ENCODE measurements at places on chromosomes 12 and 14.

GRCh38 chr12:114974826-114975639 lies 291.1 kb upstream of the TBX3 start:
- no peak for DNase-seq

DNA sequence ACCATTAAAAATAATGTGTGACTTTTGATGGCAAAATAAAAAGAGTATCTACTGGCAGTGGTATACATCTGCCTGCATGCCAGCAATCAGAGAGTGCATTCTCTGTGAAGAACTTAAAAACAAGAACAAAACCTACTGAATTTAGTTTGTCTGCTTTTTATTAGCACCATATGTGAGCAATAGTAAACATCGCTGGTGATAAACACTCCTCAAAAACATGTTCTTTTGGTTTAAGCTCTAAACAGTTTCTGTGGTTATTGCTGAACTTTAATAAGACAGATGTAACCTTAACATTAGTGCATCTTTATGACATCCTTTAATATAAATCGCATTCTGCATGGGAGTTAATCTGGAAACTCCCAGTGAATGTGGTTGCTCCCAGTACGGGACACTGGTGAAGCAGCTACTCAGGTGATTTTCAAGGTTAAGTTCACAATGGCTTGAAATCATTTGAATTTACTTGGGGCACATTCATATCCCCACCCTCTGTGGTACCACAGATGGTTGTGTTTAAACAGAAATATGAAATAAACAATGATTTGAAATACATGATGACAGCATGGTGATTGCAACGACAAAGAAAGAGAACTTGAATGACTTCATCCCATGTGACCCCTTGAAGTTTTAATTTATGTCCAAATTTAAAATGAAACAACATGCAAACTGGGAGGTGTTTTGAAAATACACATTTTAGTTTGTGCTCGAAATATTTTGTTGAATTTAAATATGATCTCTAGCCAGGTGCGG lies 285.9 kb downstream of the FOXN3 start:
- DNase-seq: no peak

DNA sequence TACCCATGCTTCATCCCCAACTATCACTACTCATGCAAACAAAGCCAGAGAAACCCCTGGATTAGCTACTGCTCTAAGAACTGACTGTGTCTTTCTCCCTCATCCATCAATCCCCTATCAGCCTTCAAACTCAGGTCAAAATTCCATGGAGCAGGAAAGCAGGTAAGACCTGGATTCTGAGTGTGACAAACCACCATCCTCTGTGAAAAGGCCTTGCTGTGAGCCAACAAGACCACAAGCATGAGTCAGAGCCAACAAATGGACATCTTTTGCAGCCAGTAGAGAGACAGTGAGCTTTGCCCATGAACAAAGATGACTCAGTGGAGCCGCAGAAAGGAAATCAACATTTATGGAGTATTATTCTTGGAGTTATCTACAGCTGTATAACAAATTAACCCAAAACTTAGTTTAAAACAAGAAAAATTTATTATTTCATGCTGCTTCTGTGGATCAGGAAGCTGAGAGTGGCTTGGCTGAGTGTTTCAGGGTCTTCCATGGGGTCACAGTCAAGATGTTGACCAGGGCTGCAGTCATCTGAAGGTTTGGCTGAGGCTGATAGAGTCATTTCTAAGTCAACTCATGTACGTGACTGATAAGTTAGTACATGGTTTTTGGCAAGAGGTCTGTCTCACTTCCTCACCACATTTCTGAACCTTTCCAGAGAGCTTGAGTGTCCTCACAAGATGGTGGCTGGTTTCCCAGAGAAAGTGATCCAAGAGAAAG lies 61.1 kb downstream of the PITPNM2 start:
- peak; percentile 94 for DNase-seq

DNA sequence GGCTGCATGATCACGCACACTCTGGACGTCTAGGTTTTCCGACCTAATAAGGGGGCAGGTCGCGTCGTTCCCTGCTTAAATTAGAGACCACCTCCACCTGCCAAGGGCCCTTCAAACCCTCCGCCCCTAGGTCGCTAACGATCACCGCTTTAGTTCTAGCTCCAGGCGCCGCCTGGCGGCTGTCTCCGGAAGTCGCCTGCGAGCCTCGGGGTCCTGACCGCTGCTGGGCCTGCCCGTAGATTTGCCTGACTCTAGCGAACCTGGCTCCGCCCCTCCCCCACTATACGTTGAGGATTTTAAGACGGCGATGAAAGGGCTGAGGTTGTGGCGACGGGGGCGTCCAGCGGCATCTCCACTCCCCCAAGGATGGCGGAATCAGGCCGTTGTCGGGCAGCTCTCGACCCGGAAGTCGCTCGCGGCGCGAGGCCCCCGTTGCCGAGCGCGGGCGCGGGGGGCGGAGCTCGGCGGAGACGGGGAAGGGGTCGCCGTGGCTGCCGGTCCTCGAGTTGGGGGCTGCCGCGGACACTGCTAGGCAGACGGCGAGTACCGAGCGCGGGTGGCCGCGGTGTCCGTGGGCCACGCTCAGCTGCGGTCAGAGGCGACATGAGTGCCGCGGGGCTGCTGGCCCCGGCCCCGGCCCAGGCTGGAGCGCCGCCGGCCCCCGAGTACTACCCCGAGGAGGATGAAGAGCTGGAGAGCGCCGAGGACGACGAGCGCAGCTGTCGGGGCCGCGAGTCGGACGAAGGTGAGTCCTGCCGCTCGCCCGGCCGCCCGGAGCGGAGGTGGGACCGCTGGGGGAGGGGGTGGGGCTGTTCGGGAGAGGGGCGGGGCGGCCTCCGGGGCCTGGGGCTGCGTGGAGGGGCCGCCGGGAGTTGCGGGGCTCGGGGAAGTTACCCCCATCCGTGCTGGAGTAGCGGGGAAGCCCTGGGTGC lies at the start of gene SUDS3:
Gene SUDS3 (plus strand): TSS at position 467 of the 932 bp plus-strand sequence. CDS start 137 bp downstream, at position 604.
- peak; percentile 86 for DNase-seq

- no peak for DNase-seq
These were observed 99.1 kb downstream of the TBC1D30 start for GRCh38 chr12:64923536-64923935.

DNA sequence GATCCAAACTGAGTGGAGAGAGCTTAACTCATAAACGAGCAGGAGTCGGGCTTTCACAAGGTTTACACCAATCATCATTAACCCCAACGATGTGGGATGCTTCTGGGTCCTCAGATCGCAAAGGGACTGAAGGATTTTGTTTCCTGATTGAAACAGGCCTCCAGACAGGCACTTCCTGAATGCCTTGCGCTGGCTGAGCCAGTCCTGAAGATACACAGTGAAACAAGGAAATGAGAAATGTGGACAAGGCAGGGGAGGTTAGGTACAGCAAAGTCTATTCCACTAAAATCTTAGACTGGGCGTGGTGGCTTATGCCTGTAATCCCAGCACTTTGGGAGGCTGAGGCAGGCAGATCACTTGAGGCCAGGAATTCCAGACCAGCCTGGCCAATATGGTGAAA lies 30.7 kb downstream of the RBM19 start:
- DNase-seq: no peak

DNA sequence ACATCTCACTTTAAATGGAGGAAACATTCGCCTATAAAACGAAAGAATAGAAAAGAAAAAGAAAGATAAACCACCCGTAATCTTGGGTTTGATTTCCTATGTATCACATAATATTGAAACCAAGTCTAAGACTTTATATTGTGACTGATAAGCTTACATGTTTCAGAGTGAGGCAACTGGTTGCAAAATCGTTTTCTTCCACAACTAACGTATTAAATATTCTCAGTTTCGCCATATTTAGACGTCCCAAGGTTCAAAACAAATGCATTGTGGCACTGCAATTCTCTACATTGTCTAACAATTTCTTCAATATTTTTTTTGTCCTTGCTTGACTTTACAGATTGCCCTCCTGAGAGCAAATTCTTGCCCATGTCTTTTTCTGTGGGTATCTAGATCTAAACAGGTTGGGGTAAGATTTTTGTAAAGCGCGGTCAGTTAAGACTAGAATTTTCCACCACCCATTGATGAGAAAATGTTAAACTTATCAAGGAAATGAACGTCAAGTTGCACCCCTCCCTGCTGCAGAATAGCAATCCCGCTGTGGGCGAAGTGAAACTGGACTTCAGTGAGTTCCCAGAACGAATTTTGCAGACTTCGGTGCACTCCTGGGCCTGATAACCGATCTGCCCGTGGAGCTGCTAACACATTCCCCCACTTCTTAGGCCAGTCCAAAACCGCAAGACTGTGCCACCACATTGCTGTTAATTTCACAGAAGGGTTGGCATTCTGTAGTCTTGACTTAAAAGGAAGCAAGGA lies 2.7 kb downstream of the TBX3 start:
- no peak for DNase-seq

GRCh38 chr12:98439981-98440581 lies 75.3 kb upstream of the TMPO start:
- DNase-seq: peak; percentile 33

- DNase-seq: no peak
These were observed 5.0 kb upstream of the MGAT4C start for GRCh38 chr12:86261142-86261541.

DNA sequence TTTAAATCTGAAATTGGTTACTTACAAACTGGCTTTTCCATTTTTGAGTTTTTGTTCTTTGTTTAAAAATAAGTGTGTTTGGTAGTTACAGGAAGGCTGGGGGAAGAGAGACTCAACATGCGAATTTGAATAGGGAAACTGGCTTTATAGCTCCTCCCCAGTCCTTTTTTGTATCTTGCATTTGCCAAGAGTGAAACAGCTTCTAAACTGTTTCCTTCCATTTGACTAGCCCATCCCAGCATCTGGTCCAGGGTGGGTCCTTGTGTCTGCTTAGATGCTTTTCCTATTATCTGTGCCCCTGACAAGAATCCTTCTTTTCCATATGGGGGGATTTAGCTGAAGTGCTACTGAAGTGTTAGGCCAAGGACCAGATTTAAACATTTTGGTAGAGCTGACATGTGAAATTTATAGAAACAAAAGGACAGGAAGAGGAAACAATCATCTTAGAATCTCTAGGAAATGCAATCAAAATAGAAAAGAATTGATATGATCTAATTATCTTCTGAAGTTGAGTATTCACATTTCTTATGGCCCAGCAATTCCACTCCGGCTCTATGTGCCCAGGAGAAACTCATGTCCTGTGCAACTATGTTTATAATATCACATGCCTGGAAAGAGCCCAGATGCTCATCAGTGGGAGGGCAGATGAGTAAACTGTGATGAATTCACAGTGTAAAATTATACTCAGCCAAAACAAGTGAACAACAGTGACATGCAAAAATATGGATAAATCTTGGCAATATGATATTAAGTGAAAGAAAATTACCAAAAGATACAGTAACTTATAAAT lies 7.4 kb downstream of the SMOC1 start:
- no peak for DNase-seq

GRCh38 chr12:38523920-38524319 lies 207.3 kb downstream of the ALG10B start:
- no peak for DNase-seq

DNA sequence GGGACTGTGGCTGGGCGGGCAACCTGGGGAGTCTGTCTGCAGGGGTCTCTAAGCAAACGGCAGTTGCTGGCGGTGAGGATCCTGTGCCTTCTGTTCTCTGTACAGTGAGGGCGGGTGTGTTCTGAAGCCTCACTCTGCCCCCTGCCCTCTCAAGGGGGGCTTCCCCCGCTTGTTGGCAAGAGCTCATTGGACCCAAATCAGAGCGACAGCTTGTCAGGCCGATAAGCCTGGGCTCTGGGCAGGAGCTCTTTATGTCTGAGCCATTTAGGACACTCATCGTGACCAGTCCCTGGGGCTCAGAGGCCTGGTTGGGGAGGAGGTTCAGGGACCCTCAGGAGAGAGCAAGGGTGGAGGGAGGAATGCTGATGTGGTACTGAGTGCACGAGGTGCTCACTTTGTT lies 136.0 kb downstream of the TSPAN9 start:
- no peak for DNase-seq

- no peak for DNase-seq
These were observed 409.0 kb upstream of the PDE3A start for GRCh38 chr12:19959353-19959752.

DNA sequence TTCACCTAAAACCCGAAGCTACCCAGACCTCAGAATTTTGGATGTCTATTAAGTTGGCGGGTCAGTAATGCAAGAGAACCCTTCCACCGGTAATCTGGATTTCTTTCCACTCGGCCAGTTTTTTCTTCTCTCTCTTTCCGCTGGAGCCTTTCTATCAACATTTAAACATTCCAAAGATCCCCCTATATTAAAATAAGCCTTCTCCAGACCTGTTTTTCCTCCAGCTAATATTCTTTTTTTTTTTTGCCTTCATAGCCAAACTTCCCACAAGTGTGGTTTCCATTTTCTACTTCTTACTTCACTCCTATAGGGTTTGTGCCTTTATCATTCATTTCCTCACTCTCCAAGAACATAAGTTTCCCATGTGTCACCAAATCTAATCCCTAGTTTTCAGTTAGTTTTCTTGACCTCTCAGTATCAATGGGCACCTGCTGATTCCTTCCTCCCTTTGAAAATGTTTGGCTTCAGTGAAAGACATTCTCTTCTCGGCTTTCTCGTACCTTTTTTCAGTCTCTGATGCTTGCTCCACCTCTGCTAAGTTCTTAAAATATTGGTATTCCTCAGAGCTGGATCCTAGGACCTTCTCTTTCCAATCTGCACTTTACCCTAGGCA lies 583 bp upstream of the SDR39U1 start:
- no peak for DNase-seq

DNA sequence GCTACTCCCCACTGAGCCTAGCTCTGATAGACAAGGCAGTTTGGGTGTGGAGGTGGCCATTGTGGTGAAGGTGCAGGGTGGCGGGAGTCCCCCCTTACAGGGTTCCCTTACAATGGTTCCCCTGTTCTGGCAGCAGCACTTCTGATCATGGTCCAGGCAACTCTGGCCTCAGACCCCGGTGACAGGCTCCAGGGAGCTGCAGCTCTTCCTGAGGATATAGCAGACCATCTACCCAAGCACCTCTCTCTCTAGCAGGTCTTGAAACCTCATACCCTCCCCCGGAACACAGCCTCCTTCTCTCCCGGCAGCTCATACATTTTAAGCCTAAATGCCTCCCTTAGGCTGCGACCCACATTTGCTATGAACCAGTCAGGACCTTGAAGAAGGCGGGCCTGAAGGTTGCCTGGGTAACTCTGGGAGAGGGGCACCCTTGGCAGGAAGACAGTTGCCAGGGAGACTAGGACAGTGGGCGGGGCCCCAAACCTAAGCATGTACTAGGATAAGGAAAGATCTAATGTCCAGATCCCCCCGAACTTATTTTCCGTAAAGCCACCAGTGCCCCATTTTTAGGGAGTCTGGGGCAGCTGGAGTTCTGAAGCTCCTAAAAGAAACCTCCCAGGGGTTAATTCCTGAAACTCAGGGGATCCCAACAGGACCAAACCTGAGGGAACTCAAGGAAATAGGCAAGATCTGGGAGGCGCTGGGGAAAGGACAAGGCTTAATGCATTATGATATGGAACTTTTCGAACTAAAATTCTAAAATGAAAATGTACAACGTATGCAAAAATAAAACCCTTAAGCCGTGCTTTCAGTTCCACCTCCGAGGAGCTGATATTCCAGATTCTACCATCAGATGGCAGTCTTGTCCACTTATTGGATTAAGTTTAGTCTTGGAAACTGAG lies 4.5 kb upstream of the GDF11 start:
- DNase-seq: peak; percentile 81

DNA sequence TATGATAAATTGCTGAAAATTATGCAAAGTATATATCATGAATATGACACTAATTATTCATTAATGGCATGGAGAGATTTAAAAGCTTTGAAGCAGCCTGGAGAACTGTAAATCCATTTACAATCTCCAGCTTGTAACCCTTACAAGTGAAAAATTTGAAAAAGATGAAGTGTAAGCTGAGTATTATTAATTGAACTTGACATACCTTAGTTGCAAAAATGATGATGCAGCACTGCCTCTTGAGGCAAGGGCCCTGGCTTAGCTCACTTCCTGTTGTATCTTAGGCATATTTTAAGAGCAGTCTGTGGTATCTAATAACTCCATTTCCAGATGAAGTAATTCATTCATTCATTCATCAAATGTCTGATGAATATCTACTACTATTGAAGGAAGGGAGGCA lies 158.6 kb downstream of the ANO4 start:
- no peak for DNase-seq

Data from urothelium cell line (cell line).